ENCODE measurements at places on chromosomes 1 and 21. TPM values are rescaled to one million over a fixed set of nuclear protein-coding genes. Genes with fewer than 3 reads are reported as not detected.

Gene TBX19
- total RNA-seq = 0.66 TPM

DNA sequence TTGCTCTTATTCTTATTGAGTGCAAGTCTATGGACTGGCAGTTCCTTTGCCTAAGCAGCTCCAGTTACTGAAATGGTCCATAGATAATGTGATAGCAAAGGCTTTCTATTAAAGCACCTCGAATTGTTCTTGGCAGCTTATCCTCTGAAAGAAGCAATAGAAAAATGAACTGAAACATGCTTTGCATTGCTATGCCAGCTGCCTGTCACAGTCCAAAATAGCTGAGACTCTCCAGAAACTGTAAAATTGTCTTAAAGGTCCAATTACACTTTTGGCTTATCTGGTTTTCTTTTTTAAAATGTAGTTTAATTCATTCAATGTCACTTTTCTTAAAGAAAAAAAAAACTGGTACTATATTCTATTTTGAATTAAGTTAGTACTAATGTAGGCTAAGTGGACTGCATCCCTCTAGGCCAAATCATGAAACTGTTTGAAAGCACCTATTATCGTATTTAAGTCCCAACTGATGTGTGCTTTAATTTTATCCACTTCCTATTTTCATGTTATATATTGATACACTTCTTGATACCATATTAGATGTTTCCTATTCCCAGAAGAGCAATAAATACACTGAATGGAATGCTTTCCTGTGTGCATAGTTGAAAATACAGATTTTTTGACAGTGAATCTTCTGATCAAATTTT is 208.0 kb upstream of the DEPDC1 start:
- DNase-seq = no peak

DNA sequence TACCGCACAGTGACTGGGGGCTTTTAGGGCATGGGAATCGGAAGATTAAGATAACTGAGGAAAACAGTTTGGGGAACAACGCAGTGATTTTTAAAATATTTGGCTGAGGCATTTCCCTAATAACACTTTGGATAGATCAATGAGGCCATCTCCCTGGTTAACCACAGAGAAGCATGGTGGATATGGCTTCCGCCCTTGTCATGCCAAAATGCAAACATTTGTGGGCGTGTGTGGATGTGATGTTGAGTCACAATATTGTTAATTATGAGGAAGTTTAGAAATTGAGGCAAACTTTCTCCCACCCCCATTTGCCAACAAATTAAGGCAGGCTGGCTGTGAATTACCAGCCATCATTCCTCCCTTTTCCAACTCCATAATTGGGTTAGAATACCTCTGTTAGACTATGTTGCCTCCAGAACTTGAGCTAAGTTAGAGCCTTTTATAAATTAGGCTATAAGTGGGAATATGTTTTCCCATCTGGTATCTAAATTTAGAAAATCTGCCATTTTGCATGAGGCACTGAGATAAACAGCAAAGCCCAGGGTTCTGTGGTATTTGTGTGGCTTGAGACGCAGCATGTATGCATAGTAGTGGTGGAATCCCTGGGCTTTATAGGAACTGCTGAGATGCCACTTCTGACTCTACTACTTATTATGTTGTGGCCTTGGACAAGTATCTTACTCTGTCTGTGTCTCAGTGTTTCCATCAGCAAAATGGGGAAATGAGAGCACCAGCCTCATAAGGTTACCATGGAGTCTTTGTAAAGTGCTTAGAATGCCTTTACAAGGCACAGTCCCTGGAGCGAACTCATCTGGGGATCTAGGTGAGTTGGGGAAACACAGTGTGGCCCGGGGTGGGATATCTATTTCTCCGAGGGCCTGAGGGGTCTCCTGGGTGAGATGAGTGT is 154.6 kb downstream of the C1orf94 start:
- DNase-seq = no peak

- DNase-seq = no peak
Observed at GRCh38 chr1:206705191-206705590, 20.5 kb downstream of the MAPKAPK2 start.
